ENCODE measurements at places on chromosomes 7 and 10.

GRCh38 chr10:50629495-50630122, 5.9 kb upstream of the SGMS1 start:
- no peak for DNase-seq

- DNase-seq = no peak
These were observed 123.0 kb upstream of the TNRC18 start for GRCh38 chr7:5546626-5547025.

DNA sequence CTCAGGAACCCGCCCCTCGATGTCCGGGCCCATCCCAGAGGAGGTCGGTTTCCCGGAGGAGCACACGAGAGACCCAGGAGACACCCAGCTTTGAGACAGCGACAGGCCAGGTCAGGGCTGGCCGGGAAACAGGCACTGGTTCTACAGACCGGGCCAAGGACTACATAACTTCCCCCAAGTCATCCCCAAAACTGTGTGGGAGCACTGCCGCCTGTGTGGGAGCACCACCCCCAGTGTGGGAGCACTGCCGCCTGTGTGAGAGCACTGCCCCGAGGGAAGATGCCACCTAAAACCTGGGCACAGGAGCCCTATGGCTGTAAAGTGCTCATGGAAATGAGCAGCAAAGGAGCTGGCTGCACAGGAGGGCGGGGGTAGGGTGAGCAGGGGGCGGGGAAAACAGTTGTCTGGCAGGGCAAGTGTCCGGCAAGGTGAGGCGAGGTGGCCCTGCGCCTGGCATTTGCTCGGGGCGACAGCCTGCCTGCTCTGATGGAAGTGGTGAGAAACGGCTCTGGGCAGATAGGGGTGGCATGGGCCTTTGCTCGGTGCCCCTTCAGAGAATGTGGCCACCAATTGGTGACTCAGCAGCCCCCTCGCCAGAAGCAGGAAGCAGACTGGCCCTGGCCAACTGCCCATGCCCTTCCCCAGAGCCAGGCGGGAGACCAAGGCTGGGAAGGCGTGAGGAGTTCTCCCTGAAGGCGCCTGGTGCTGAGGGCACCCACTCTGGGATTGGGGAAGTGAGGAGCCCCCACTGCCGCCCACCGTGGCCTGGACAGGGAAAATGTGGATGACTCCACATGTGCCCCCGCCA, 26.2 kb downstream of the PAPOLB start:
- DNase-seq = no peak

- no peak for DNase-seq
These were observed 81.6 kb downstream of the CYP51A1 start for GRCh38 chr7:92052684-92053083.

- no peak for DNase-seq
These were observed 25.1 kb downstream of the ZMIZ1 start for GRCh38 chr10:79093658-79094411.

- no peak for DNase-seq
These were observed 155.5 kb downstream of the SVIL start for GRCh38 chr10:29479081-29479925.

GRCh38 chr7:3179456-3179855, 121.6 kb upstream of the SDK1 start:
- no peak for DNase-seq

DNA sequence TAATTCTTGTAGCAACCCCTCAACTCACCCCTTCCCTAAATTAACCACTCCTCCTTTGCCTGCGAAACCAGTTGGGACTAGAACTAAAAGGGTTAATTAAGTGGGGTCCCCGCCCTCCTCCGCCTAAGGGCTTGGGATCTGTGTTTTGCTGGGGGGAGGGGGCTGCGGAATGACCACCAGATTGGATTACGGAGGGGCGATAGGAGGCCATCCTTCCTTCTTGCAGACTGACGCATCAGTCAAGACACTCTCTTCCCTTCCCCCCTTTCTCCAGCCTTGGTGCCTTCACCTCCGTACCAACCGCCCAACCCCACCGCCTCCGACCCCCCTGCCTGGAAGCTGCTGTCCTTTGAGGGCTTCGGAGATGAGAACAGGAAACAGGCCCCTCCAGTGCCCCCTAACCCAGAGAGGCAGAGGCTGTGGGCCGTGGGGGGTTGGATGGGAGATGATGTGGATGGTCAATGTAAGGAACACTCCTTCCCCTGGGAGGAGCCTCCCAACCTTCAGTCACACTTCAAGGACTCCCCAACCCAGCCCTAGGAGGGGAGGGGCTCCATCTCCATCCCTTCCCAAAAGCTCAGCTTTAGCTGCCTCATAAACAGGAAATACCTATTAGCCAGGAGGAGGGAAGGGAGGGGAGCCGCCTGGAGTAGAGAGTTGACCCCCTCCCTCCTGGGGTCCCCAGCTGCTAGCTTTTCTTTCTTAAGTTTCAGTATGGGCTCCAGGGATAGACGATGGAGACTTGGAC, 997 bp upstream of the LDB1 start:
- no peak for DNase-seq

GRCh38 chr7:31087351-31087750, 35.2 kb downstream of the ADCYAP1R1 start:
- no peak for DNase-seq

DNA sequence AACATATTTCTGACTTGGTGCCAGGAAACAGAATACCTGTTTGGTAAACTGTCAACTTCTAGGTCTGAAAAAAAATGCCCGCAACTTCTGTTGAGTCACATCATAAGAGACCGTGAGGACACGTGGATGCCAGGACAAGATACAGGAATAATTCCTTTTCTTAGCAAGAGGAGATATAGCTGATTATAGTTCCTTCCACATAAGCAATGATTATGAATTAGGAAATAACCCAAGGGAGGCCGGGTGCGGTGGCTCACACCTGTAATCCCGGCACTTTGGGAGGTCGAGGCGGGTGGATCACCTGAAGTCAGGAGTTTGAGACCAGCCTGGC, 75.2 kb downstream of the CDC123 start:
- DNase-seq = no peak

- DNase-seq = no peak
These were observed 483 bp downstream of the EDRF1 start for GRCh38 chr10:125720002-125720382.

DNA sequence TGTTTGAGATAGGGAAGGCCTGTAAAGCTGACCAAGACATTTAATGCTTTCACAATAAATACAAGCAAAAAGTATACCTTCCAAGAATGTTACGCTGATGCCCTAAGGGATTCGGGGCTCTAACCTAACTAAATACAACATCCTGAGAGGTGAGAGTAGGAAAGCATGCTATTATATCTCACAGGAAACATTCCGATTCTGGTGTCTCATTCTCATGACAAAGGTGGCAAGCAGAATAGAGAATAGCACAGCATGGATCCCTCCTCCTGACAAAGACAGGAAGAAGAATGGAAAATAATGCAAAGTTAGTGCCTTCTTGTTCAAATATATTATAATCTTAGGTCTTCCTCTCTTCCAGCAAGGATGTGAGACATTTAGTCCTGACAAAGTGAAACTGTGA, 504.3 kb downstream of the TFEC start:
- no peak for DNase-seq

GRCh38 chr10:10589540-10590303, 427.9 kb upstream of the CELF2 start:
- DNase-seq = no peak

DNA sequence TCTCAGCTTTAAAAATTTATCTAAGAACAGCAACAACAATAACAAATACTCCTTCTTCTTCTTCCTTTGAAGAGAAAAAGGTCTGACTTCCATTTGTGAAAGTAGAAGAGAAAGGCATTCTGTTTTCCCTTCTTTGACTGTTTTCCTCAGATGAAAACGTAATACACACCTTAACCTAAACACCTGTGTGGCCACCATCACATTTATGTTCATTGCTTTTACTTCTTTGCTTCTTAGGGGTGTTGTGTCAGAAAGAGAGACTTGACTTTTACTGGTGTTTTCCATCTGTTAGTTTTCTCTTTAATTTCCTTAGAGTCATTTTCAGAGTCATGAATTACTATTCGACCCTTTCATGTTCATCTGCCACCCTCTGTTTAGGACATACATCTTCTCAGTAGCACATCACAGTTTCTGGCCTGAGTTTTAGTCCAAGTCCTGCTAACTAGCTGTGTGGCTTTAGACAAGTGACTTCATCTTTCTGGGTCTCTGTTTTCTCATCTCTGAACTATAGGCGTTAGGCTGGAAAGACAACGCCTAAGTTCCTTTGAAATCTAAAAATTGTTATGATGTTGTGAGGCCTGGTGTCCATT, 283.8 kb downstream of the GATA3 start:
- DNase-seq = no peak

DNA sequence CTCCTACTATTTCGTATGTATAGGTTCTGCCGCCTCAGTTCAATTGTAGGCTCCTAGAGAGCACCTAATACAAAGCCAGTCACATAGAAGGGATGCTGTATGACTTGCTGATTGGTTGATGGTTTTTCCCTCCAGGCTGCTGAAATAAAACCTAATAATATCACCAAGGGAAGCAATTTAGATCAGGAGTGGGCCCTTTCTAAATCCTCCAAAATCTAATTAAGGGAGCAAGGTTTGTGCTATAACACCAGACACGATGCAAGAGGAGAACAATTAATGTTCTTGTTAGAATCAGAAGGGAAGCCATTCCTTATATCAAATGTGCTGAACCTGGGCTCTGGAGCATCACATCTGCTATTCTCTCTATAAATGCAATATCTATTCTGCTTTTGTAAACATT, 42.0 kb upstream of the SLC13A1 start:
- DNase-seq = no peak

- DNase-seq = no peak
These were observed 260.3 kb upstream of the C7orf33 start for GRCh38 chr7:148330124-148330818.

GRCh38 chr7:148941598-148942275, 57.6 kb upstream of the EZH2 start:
- no peak for DNase-seq

GRCh38 chr7:27576360-27576944, 86.2 kb downstream of the HIBADH start:
- no peak for DNase-seq

DNA sequence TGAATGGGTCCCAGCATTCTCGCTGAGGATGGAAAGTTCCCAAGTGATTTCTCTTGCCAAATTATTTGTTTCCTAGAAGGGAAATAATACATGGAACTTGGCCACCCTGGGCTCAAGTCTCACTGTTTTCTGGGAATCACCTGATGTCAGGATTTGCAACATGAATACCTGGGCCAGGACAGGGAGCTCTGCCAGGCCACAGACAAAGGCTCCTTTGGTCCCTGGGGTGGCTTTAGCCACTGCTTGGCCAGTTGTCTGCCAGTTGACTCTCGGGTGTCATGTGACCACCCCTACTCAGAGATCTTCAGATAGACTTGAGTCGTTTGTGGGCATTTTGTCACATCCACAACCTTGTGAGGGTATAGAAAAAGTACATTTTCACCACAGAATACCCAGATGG, 258.0 kb upstream of the HABP2 start:
- no peak for DNase-seq

DNA sequence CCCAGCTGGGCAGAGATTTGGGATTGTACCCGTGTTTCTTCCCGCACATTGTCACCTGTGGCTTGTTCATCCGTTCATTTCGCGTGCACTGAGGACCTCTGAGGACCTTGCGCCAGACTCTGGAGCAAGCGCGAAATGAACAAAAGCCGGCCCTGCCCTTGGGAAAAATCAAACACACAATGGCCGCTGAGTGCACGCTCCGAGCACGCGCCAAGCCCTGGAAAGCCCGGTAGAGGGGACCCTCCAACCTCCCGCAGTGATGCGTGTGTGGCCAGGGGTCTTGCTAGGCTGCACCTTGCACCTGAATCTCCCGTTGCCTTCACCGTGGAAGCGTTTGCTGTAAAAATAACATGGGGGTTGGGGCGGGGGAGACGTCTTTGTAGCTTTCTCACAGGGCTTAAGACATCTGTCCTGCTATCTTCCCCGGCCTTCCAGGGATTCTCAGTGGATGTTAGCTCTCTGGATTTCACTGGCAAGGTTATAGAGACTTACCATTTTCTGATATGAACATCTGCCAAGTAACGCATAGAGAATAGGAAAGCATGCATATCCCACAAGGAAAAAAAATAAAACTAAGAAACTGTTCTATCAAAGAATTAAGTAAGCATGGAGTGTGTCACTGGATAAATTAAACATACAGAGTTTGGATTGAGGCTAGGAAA, 37.3 kb downstream of the ZNF777 start:
- DNase-seq = no peak

GRCh38 chr7:67033251-67033650, 36.6 kb downstream of the TYW1 start:
- DNase-seq = no peak

- DNase-seq = no peak
These were observed 22.4 kb downstream of the DIP2C start for GRCh38 chr10:667096-667495.

- no peak for DNase-seq
These were observed 38.0 kb upstream of the TES start for GRCh38 chr7:116172353-116172752.

All from omental fat pad (tissue), 4 donors.